KG1 (cell line): ENCODE measurements at places on chromosomes 3 and 15.

DNA sequence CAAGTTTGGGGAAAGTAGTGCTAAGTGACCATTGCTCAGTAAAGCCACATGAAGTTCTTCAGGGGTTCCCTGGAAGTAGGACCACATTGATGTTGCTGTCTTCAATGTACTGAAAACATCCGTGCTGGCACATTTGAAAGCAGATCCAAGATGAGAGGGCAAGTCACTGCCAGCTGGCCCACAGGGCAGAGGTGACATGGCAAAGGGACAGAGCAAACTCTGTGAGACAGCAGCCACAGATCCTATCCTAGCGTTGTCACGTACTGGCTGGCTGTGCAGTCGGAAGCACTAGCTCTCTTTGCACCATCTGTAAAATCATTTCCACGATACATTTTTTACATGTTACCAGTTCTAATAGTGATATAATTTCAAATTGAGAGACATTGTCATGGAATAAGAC, 13.8 kb downstream of the MUC13 start:
- no peak for DNase-seq

- DNase-seq = no peak
These were observed at the start of gene ATP10A for GRCh38 chr15:25863111-25863967. ATP10A (minus strand) TSS chr15:25863327; CDS start chr15:25863096, 231 bp downstream.

- DNase-seq = no peak
These were observed 31.4 kb upstream of the ABHD5 start for GRCh38 chr3:43659250-43659880.

DNA sequence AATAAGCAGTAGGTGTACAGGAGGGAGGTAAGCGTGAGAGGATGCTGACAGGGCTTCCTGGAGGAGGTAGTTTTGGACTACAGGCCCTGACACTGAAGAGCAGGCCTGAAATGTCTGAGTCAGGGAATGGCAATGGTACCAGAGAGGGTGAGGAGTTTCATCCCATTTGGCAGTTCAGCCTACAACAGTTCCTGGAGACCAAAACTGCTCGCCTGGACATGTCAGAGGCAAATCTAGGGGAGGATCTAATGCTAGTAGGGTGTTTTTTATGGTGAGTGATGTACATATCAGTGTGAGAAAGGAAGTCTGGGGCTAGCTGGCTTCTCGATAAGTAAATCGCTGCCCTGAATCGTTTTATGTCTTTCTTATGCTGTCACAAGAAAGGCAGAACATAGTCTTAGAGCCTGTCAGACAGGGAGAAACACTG, 13.8 kb upstream of the TNFSF10 start:
- DNase-seq = no peak

GRCh38 chr3:155449613-155450267, 156.3 kb upstream of the STRIT1 start:
- DNase-seq = no peak
